ENCODE measurements at places on chromosomes 13 and 19.

DNA sequence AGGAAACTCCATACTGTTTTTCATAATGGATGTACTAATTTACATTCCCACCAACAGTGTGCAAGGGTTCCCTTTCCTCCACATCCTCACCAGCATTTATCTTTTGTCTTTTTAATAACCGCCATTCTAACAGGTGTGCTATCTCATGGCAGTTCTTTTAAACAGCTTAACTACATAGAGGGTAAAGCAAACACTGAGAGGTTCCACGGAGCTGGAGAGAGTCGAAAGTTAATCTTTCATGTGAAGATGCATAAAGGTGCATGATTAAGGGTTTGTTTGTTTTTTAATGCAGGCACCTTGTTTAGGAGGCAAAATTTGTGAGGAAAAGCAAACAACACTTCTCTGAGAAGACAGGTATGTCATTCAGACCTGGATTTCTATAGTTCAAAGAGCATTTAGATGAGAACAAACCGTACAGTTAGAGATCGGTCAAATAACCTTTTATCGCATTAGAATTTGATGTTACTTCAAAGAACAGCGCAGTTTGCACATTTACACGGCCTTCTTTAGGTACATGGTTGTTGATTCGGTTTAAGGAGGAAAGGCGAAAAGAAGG, 193.9 kb downstream of the RBM26 start:
- no peak for DNase-seq

DNA sequence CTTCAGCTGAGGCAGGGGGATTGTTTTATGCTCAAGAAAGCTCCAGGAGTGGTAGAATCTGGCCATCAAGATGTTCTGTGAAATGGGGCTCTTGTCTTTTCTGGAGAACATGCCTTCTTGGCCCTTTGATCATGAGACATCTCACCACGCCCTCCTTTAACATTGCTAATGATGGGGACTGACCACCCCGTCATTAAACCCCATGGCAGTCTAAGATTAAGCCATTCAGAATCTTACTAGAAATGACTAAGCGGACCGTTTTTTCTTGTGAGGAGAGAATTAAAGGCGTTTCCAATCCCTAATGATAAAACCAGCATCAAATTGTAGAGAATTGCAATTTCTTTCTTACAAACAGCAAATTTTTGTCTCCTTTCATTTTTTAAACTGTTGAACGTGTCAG, 89.4 kb downstream of the COL4A2 start:
- DNase-seq: no peak

- peak; percentile 75 for DNase-seq
Measured at GRCh38 chr13:98173431-98174152, 3.5 kb downstream of the RNF113B start.

DNA sequence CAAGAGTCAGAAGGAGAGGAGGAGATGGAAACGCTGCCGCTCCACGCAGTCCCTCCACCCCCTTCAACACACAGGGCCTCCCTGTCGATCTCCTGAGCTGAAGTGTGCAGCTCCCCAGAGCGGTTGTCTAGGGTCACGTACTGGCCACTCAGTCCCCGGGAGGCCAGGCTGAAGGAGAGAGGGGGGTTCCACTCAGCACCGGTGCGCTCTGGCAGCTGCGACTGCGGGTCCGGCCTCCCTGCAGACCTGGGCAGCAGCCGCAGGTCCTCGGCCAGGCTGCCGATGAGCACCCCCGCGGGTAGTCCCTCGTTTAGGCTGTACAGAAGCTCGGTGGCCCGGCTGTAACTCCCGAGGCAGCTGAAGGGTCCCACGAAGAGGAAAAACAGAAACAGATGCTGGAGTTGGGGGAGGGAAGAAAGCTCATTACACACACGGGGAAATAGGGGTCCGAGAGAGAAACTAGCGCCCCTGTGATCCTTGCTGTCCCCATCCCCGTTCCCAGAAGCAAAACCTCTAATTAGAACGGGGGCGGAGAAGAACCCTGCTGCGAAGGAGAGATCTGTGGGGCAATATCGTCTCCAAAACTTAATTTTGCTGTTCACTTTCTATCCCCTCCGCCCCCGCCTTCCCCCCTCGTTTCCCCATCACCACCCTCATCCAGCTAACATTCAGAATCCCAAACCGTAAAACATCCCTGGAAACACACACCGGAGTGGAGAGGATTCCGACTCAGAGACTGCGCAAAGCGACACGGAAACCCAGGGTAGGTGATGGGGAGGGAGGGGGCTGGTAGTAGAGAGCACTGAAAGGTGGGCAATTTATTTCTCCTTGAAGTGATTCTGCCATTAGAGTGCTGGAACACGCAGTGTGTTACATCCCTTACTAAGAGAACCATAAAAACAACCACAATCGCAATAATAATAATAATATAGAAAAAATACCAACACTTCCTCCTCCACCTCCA, 1.8 kb downstream of the PCDH20 start:
- DNase-seq: no peak
